A673 (cell line): ENCODE measurements at places on chromosomes 2 and 18. TPM values are rescaled to one million over a fixed set of nuclear protein-coding genes. Genes with fewer than 3 reads are reported as not detected.

GRCh38 chr2:182540252-182540651 lies 113.4 kb upstream of the PDE1A start:
- no peak overlapping the region for H3K4me3 ChIP-seq
- no peaks in the 10 kb centered on the region for H3K36me3 ChIP-seq
- H3K4me1 ChIP-seq: no peaks in the 10 kb centered on the region
- H3K27me3 ChIP-seq: no peaks in the 10 kb centered on the region
- no peak overlapping the region for H3K27ac ChIP-seq

IL1A gene
- total RNA-seq: 5.4 and 6.3 TPM in 2 replicates

DNA sequence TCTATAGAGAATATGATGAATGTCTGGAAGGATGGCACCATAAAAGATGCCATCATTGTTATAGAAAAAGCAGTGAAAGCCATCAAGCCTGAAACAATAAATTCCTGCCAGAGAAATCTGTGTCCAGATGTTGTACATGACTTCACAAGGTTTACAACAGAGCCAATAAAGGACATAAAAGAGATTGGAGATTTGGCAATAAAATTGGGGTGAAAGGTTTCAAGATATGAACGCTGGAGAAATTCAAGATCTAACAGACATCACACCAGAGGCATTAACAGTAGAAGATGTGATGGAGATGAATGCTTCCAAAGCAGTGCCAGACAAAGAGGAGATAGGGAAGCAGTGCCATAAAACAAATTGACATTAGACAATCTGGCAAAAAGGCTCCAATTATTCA lies 518.8 kb upstream of the ACVR2A start:
- no peak overlapping the region for H3K27ac ChIP-seq
- H3K4me1 ChIP-seq: no peaks in the 10 kb centered on the region
- no peak overlapping the region for H3K4me3 ChIP-seq
- no peak for DNase-seq
- no peaks in the 10 kb centered on the region for H3K36me3 ChIP-seq
- no peaks in the 10 kb centered on the region for H3K27me3 ChIP-seq

GRCh38 chr2:219440388-219441256 lies 6.0 kb downstream of the SPEG start:
- no peaks in the 10 kb centered on the region for H3K4me1 ChIP-seq
- H3K36me3 ChIP-seq: no peaks in the 10 kb centered on the region
- H3K27ac ChIP-seq: no peak overlapping the region
- H3K4me3 ChIP-seq: no peak overlapping the region

GRCh38 chr2:138559641-138560040 lies 58.1 kb downstream of the SPOPL start:
- no peaks in the 10 kb centered on the region for H3K27me3 ChIP-seq
- no peak overlapping the region for H3K27ac ChIP-seq
- H3K4me1 ChIP-seq: no peaks in the 10 kb centered on the region
- DNase-seq: no peak

GRCh38 chr18:69686861-69687260 lies 260.8 kb downstream of the CD226 start:
- DNase-seq: no peak
- H3K27ac ChIP-seq: no peak overlapping the region
- no peaks in the 10 kb centered on the region for H3K27me3 ChIP-seq
- no peak overlapping the region for H3K4me3 ChIP-seq
- H3K4me1 ChIP-seq: no peaks in the 10 kb centered on the region
- no peaks in the 10 kb centered on the region for H3K36me3 ChIP-seq

TXNDC2 gene
- total RNA-seq: 0.13 and 0.42 TPM in 2 replicates

DNA sequence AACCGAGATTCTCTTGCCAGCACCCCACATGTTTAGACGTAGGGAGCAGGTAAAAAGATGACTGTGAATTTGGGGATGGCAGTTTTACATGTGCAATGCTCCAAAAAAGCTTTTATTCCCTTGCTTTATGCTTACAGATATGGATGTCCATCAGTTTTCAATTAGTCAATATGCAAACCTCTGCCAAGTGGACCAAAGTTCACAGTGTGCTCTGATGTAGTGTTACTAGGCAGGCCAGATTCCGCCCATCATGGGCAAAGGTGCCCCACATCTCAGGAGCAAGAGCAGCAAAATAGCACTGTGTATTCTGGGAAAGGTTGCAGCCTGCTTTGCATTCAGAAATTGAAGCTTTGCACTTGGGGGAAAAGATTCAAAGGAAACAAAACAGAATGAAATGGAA lies 329.7 kb upstream of the ZEB2 start:
- H3K27ac ChIP-seq: no peak overlapping the region
- DNase-seq: no peak

DNA sequence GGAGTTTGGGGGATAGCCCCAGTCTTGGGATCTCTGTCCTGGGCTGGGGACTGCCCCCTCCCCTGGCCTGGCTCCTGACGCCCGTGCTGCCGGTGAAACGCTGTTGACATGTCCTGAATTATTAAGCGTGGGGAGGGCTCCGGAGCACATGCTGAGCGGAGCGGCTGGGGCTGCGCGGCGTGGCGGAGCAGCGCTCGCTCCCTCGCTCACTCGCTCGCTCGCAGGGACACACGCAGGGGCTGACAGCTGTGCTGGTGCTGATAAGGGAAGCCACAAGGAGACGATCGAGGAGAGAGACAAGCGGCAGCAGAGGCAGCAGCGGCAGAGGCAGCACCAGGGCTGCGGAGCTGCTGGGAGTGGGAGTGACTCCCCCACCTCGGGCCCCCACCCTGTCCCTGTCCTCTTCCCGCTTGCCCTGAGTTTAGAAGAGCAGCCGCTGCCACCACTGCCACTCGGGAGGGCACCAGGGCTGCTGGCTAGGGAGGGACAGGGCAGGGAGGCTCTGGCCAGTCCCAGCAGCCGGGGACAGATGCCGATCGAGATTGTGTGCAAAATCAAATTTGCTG lies at the start of gene ASIC4:
ASIC4 (plus strand) TSS at position 287 of the 566 bp plus-strand sequence; CDS start at position 530, 243 bp downstream.
- no peak within 1 kb of the TSS for H3K27ac ChIP-seq
- H3K27me3 ChIP-seq: no peaks in the 10 kb centered on the region
- no peaks in the 10 kb centered on the region for H3K36me3 ChIP-seq
- peaks cover 51% of the 10 kb centered on the region for H3K4me1 ChIP-seq
- DNase-seq: no peak

DNA sequence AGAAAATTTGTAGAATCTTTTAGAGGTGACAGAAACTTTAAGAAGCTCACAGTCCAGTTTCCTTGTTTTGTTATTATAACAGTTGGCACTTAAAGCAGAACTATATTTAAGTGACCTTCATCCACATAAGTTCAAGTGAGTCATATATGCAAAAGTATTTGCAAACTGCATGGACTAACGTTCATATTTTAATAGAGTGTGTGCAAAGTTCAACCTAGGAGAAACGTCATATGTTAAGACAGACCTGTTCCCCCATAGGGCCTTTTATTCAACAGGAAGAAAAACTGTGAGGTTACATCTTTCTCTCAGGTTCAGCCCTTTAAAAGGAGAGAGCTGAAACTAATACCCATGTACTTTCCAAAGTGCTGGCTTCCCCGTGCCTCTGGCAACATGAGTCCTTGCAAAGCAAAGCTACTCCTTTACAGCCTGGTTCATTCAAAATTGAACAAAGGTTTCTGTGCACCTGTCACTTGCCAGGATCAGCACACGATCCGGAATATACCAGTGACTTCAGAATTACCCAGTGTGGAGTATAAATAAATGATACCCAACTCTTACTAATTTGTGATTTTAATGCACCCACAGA lies 280.0 kb upstream of the RAB12 start:
- H3K4me1 ChIP-seq: no peaks in the 10 kb centered on the region
- no peak for DNase-seq
- no peak overlapping the region for H3K27ac ChIP-seq
- peaks cover 18% of the 10 kb centered on the region for H3K27me3 ChIP-seq
- no peak overlapping the region for H3K4me3 ChIP-seq

DCAF17 gene
- total RNA-seq: 25.0 and 26.1 TPM in 2 replicates

DNA sequence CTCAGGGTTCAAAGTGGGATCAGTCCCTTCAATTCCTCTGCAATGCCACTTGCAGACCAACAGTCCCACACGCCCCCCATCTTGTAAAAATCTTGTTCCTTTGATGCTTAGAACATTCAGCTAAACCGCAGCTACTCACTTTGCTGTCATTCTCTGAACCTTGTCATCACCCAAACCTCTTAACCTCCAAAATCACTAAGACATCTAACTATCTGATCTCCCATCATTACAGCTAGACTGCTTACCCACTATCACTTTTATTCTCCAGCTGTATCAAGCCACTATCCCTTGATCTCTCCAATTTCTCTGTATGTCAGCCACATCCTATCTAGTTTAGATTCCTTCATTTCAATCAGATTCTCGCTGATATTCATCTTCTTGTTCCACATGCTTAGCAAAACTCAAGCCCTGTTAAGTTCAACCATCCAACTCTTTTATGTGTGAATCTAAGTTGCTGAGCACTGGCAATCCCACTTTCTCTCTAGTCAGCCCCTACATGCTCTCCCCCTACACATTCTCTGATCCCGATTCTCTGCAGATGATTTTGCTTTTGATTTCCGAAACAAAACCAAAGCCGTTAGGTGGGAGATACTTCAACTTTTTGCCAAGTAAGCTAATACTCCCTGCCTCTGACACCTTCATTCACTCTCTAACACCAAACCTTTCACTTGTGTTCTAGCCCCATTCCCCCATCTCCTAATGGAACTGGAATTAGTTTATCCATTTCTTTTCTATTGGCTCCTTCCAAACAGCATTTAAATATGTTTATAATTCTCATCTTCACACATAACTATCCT lies 4.6 kb downstream of the GTF3C2 start:
- DNase-seq: no peak
- no peaks in the 10 kb centered on the region for H3K36me3 ChIP-seq
- H3K4me3 ChIP-seq: no peak overlapping the region
- H3K27me3 ChIP-seq: no peaks in the 10 kb centered on the region
- peaks cover 3% of the 10 kb centered on the region for H3K4me1 ChIP-seq
- H3K27ac ChIP-seq: no peak overlapping the region

- DNase-seq: peak; percentile 22
- H3K4me3 ChIP-seq: no peak overlapping the region
- no peaks in the 10 kb centered on the region for H3K4me1 ChIP-seq
These were observed 182.5 kb upstream of the OSR1 start for GRCh38 chr2:19540739-19541525.

LIMS1 gene
- 42.9 and 43.9 TPM in 2 replicates for total RNA-seq

SIX3 gene
- 0.56 and 0.59 TPM in 2 replicates for total RNA-seq

DNA sequence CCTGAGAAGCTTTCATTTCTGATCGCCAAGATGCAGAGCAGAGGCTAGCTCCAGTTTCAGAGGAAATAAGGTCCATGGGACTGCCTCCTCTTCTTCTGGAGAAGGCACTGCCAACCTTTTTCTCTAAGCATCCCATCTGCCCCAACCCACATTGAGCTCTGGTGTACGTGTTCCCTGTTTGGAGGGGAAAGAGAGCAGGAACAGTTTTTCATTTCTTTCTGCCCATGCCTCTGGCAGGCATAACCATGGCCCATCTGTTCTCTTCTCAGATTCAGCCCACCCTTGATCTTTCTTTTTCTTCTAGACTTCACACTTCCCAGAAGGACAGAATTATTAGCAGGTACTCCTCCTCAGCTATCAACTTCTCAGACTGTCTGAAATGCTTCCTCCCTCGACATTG lies 1110.3 kb upstream of the KLHL29 start:
- DNase-seq: no peak
- no peaks in the 10 kb centered on the region for H3K27me3 ChIP-seq
- H3K36me3 ChIP-seq: no peaks in the 10 kb centered on the region
- no peak overlapping the region for H3K4me3 ChIP-seq
- no peaks in the 10 kb centered on the region for H3K4me1 ChIP-seq

- no peaks in the 10 kb centered on the region for H3K27me3 ChIP-seq
- no peak overlapping the region for H3K4me3 ChIP-seq
- no peak overlapping the region for H3K27ac ChIP-seq
- H3K36me3 ChIP-seq: no peaks in the 10 kb centered on the region
- H3K4me1 ChIP-seq: peaks cover 6% of the 10 kb centered on the region
These were observed 147.4 kb downstream of the LNPK start for GRCh38 chr2:175854665-175855064.

GRCh38 chr18:25953111-25953510 lies 137.3 kb downstream of the SS18 start:
- no peak overlapping the region for H3K4me3 ChIP-seq
- no peaks in the 10 kb centered on the region for H3K27me3 ChIP-seq
- no peak for DNase-seq
- no peaks in the 10 kb centered on the region for H3K4me1 ChIP-seq
- no peaks in the 10 kb centered on the region for H3K36me3 ChIP-seq
- no peak overlapping the region for H3K27ac ChIP-seq

DNA sequence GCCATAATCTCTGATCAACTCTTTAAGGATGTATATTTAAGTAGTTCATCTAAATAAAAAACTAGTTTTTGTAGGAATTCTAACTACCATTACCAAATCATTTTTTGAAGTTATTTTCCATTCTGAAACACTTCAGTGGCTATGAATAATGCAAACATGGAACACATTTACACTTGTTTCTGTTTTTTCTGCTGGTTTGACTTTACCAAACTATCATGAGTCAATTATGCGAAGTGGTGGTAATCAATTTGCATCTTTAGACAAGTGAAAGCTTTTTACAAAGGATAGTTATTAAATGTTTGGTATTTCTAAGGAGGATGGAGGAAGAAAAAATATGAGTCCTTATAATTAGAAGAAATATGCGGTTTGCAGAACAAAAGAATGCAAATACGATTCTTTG lies 202.0 kb upstream of the MMADHC start:
- no peak for DNase-seq
- no peak overlapping the region for H3K27ac ChIP-seq
- H3K4me3 ChIP-seq: no peak overlapping the region
- H3K27me3 ChIP-seq: no peaks in the 10 kb centered on the region

- H3K27me3 ChIP-seq: no peaks in the 10 kb centered on the region
- DNase-seq: no peak
- no peaks in the 10 kb centered on the region for H3K4me1 ChIP-seq
- H3K4me3 ChIP-seq: peak overlapping the region; percentile 86
These were observed 1.4 kb upstream of the SOX11 start for GRCh38 chr2:5690718-5691220.

DNA sequence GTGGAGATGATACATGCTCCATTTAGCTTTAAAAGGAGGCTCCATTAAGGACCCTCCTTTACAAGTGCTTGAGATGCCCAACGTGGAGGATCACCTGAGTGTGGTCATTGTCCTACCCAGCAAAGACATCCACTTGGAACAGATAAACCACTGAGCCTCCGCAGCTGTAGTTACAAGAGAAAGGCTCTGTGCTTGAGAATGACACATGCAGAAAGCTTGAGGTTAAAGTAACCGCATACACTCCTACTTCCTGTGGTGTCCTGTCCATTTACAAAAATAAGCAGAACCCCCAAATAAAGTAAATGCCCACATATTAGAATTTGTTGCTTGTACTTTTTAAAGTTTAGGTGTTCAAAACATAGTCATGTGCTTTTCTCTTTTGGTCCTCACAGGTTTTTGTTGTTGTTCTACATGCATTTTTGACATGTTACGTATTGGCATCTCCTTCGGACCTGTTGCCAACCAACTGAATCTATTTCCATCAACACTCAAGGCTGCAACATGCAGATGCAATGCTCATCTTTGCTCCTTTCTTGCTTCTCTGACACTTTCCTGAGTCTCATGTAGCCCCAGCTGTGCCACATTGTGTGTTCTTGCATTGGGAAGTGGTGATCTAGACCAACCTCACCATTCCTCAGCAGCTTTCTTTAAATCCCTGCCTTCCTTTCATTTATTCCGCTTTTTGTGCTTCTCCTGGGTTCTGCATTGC lies 56.0 kb downstream of the SERPINB7 start:
- H3K36me3 ChIP-seq: no peaks in the 10 kb centered on the region
- H3K4me1 ChIP-seq: no peaks in the 10 kb centered on the region
- no peak overlapping the region for H3K27ac ChIP-seq
